ENCODE measurements at places on chromosomes 13 and 19.

- DNase-seq, result no peak
Observed at GRCh38 chr19:33671211-33671610, 49.5 kb downstream of the CHST8 start.

DNA sequence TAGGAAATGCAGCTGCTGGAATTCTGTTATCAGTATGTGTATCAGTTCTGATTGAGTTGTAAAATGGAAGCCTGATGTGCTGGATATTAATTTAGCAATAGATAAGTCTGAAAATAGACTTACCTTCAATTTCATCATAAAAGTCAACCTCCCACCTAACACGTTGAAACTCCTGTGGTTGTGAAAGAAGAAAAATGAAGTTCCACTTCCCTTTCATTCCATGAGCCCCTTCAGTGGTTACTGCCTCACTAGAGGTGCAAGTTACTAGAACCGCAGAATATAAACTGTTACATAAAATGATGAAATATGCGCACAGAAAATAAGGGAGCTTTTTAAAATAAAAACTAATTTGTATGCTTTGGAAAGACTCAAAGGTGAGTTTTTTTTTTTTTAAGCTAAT lies 249.2 kb downstream of the SHISA2 start:
- no peak for DNase-seq

- DNase-seq, result no peak
Observed at GRCh38 chr13:90015565-90016507, 1331.7 kb upstream of the MIR17HG start.

GRCh38 chr13:68745502-68745901 lies 1362.1 kb upstream of the ATXN8OS start:
- no peak for DNase-seq

DNA sequence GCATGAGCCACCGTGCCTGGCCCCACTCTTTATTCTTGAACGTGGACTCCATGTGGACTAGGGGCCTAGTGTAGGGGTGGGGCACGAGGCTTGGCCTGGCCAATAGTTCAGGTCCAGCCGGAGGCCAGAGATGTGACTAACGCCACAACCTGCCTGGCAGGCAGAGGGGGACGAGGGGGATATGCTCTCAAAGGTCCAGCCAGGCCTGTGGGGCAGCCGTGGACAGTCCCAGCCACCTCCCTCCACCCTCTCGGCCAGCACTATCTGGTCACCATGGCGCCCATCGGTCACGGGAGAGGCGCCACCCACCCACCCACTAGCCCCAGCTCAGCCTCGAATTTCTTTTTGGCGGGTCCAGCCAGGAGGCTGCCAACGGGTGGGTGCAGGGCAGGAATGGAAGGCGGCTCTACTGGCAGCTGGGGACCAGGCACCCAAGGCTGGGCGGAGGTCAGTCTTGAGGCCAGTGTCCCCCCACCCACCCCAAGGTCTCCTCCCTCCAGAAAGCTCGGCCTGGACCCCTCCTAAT lies 2.2 kb upstream of the CERS1 start:
- DNase-seq, result no peak

DNA sequence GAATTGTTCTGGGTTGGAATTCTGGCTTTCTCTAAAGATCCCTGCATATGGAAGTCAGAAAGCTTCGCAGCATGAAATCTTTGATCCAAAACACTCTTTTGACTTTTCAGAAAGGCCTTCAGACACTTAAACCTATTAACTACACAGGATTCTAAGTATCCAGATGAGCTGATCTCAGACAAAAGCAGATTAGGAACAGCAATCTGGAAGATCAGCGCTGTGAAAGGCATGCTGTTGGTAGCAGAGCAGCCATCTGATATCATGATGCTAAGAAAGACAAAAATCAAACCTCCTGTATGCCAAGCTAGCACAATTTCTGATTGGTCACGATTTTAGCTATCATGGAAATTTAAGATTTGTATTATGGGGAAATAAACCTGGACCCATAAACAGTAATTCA lies 589.9 kb downstream of the GPC5 start:
- DNase-seq, result no peak

DNA sequence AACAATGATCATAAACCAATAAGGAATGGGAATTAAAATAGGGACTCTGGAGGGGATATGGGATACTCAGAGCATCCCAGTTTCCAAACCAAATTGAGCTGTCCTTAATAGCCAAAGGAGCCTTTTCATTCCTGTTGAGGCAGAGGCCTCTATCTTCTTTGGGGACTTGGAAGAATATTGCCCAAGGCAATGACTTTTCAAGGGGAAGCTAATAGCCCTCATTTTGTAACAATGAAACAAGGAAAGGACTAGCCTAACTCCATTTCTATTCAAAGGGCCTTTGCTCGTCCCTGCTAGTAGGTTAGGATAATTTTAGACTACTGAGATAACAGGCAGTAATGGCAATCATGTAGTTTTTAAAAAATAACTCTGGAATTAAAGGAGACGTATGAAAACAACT lies 789.8 kb upstream of the SLITRK5 start:
- DNase-seq, result no peak

DNA sequence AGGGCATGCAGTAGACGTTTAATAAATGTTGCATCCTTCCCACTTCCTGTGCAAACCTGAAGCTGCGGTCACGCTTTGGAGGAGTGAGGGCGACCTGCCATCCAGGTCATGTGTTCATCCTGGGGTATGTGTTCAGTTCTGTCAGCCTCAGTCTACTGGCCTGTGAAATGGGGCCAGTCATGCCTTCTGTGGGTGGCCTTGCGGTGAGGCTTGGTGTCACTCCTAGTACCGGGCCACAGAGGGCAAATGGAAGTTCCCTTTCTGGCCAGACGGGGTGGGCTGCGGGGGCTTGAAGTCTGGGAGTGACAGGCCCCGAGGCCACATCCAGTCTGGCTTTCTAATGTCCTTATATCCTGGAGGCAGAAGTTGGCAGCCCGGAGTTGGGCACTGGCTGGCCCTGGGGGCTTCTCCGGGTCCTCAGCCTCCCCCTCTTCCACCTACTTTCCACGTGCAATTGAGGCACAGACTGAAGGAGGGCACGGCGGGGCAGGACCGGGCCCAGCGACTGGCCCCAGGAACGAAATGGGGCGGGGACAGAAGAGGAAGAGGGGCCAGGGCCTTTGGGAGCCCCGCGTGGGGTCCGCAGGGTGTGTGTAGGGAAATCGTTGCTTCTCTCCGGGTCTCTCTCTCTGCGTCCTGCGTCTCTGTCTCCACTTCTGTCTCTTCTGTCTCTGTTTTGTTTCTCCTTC lies 11.1 kb downstream of the PDE4A start:
- DNase-seq, result no peak

DNA sequence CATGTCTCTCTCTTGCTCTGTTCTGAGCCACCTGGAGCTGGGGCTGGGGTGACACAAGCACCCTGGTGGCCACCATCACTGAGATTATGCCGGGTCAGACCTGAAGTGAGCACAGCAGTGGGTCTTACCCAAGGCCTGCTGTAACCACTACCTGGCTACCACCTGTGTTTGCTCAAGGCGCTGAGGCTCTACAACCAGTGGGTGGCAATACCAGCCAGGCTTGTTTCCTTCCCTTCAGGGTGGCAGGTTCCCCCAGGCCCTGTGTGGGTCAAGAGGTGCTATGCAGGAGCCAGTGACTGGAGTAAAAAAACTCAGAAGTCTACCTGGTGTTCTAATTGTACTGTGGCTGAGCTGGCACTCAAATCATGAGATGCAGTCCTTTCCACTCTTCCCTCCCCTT lies 8.0 kb upstream of the ZNF443 start:
- DNase-seq, result no peak

DNA sequence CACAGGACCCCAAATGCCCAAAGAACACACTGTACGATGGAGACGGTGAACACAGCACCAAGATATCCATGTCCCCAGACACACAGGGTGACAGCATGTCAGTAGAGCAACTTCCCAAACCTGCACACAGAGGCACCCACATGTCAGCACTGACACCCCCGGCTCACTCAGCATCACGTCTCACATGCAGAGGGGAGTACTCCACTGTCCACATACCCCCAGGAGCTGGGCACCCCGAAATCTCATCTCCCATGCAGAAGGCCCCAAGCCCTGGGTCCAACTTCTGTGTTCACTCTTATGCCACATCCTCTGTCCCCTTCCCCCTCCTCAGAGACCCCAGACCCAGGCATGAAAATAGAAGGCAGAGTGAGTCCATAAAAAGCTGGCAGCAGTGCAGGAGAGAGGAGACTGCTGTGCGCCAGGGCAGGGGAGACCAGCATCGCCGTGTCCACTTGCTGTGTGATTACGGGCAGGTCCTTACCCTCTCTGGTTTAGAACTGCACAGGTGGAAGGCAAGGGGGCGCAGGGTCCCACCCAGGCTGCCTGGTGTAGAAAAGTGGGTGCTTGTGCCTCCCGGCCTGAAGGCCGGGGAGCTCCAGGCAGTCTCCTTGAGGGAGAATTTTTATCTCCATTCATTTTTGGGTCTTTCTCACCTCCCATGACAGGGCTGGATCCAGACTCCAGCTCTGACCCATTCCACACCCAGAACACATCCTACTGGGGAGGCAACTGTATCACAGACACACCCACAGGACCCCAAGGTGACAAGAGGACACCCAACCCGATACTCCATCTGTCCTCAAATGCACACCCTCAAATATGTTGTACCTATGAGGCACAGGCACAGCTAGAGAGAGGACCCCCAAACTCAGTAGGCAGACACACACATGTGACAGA lies 17.0 kb downstream of the ERFL start:
- no peak for DNase-seq

- no peak for DNase-seq
Observed at GRCh38 chr13:93338906-93339305, 112.3 kb downstream of the GPC6 start.

GRCh38 chr19:10289836-10290356 lies at the start of gene ICAM5:
TSS of gene ICAM5 (plus strand) at chr19:10289952. CDS start at chr19:10290044, 92 bp downstream.
- DNase-seq, result no peak

- DNase-seq, result no peak
Observed at GRCh38 chr19:30165228-30165813, 206.9 kb upstream of the ZNF536 start.

- DNase-seq, result no peak
Observed at GRCh38 chr19:41745756-41746155, 9.6 kb upstream of the CEACAM6 start.

GRCh38 chr19:7540761-7541474 lies 5.4 kb downstream of the PNPLA6 start:
- no peak for DNase-seq

DNA sequence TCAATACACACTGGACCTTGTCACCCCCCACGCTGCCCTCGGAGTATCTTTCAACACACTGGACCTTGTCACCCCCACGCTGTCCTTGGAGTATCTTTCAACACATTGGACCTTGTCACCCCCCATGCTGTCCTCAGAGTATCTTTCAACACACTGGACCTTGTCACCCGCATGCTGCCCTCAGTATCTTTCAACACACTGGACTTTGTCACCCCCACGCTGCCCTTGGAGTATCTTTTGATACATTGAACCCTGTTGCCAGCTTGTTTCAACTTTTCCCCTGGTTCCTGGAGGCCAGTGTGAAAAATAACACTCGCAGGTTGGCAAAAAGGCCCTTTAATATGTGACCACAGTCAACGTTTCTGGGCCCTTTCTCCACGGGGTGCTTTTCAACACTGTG lies 247.8 kb downstream of the TEX29 start:
- DNase-seq, result no peak

GRCh38 chr13:110272651-110273050 lies 34.3 kb downstream of the COL4A1 start:
- DNase-seq, result no peak

- DNase-seq, result peak; percentile 77
Observed at GRCh38 chr19:11137542-11138384, 17.8 kb downstream of the SPC24 start.

- peak; percentile 59 for DNase-seq
Observed at GRCh38 chr13:36420437-36420891, 11.8 kb upstream of the CCNA1 start.

GRCh38 chr13:40120288-40120687 lies 464.8 kb downstream of the COG6 start:
- DNase-seq, result no peak

DNA sequence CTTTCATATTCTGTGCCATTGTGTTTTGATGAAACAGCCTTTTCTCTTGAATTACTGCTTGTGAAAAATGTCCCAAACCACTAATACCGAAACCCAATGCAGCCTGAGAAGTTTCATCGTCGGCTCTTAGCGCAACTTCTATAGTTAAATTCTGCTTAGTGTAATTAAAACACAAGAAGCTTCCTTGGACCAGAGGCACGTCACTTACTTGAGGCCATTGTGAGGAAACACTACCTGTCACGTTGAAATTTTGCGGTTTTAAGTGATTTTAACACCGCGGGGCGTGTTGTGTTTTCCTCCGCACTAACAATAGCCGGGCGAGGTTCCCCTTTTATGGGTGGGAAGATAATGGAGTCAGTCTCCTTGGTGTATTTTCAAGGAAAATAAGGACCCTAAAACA lies 70.9 kb downstream of the GGACT start:
- DNase-seq, result no peak

DNA sequence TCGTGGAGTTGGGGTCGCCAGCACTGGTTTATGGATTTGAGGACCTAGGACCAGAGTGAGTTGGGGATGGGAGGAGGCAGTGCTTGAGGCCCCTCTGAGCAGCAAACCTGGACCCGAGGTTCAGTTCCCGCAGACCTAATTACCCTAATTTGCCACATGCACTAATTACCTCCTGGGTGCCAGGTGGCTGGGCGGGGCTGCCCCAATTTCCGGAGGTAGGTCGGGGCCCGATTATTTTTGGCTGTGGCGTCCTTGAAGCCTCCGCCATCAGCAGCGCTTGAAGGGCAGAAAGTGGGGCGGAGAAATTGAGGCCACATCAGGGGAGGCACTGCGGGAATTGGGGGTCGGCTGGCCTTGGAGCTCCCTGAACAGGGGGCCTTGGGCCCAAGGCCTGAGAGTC lies 5.9 kb upstream of the HOMER3 start:
- DNase-seq, result no peak

- DNase-seq, result no peak
Observed at GRCh38 chr19:13930402-13930801, 7.8 kb downstream of the PODNL1 start.

- no peak for DNase-seq
Observed at GRCh38 chr13:24500977-24501376, 11.6 kb downstream of the PARP4 start.

DNA sequence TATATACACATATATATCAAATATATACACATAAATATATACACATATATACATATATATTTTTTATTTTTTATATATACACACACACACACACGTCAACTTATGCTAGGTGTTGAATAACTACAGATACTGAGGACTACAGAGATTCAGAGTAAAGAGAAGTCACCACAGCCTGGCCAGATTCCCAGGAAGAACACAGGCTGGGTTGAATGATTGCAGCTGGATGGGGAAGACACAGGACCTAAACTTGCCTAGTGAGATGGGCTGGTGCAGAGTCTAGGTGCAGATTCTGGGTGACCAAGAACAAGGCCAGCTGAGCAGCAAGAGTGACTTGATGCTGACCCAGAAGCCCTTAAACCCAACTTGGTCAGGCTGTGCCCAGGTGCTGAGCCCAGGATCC lies 241.3 kb downstream of the KCTD12 start:
- DNase-seq, result no peak
